ENCODE measurements at places on chromosomes 1 and 21. TPM values are rescaled to one million over a fixed set of nuclear protein-coding genes. Genes with fewer than 3 reads are reported as not detected.

DNA sequence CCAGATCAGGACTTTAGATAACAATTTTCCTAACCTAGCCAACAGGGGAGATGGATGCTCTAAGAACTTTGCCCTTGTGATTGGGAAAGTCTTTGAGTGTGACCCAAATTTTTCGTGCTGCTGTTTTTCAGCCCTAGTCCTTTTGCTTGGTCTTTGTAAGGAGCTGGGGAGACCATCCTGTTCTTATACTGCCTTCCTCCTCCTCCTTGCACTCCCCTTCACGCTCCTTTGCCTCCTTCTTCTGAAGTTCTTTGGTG lies 5.7 kb downstream of the KCNQ4 start:
- H3K36me3 ChIP-seq = no peaks in the 10 kb centered on the region
- H3K4me1 ChIP-seq = no peaks in the 10 kb centered on the region
- no peak overlapping the region for H3K4me3 ChIP-seq

DNA sequence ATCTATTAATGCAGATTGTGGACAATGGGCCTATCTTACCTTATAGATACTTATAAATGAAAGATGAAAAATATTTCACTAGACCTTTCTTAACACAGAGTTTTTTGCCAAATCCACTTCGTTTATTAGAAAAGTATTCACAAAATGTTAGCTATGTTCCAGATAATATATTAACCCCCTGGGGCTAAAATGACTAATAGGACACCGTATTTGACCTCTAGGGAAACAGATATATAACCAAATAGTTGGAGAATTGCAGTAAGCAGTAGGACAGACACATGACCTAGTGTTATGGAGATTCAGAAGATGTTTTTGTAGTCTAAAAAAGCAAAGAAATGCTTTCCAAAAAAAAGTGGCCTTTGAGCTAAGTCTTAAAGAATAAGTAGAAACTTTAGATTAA lies 106.9 kb downstream of the SEC16B start:
- H3K36me3 ChIP-seq = no peaks in the 10 kb centered on the region
- no peaks in the 10 kb centered on the region for H3K4me1 ChIP-seq
- no peaks in the 10 kb centered on the region for H3K27me3 ChIP-seq
- no peak overlapping the region for H3K4me3 ChIP-seq
- no peak overlapping the region for H3K27ac ChIP-seq
- no peak for DNase-seq

GRCh38 chr1:2343023-2343935 lies 48.1 kb downstream of the MORN1 start:
- DNase-seq = no peak
- H3K27ac ChIP-seq = no peak overlapping the region
- no peaks in the 10 kb centered on the region for H3K27me3 ChIP-seq
- no peaks in the 10 kb centered on the region for H3K36me3 ChIP-seq
- no peak overlapping the region for H3K4me3 ChIP-seq

- H3K36me3 ChIP-seq = no peaks in the 10 kb centered on the region
- H3K27me3 ChIP-seq = peaks cover 40% of the 10 kb centered on the region
- no peak overlapping the region for H3K4me3 ChIP-seq
- H3K27ac ChIP-seq = no peak overlapping the region
These were observed 9.2 kb upstream of the EPHA8 start for GRCh38 chr1:22553991-22554522.

Gene HENMT1
- 5.6 TPM for total RNA-seq

Data from upper lobe of right lung (tissue), 1 donor.